Breast epithelium (tissue), 4 donors: ENCODE measurements at places on chromosomes 7 and 10. TPM values are rescaled to one million over a fixed set of nuclear protein-coding genes. Genes with fewer than 3 reads are reported as not detected.

- H3K4me1 ChIP-seq: no peaks in the 10 kb centered on the region
- H3K36me3 ChIP-seq: no peaks in the 10 kb centered on the region
- no peak overlapping the region for H3K27ac ChIP-seq
- DNase-seq: no peak
- H3K4me3 ChIP-seq: no peak overlapping the region
- H3K27me3 ChIP-seq: no peaks in the 10 kb centered on the region
These were observed 165.2 kb upstream of the PTER start for GRCh38 chr10:16271571-16271970.

Gene GNG11
- total RNA-seq: 17.3 TPM

GRCh38 chr7:77417801-77418200 is 1.7 kb upstream of the GSAP start:
- no peak for DNase-seq
- no peaks in the 10 kb centered on the region for H3K4me1 ChIP-seq
- H3K4me3 ChIP-seq: no peak overlapping the region
- no peaks in the 10 kb centered on the region for H3K27me3 ChIP-seq

GRCh38 chr10:125700355-125700911 is 17.5 kb upstream of the TEX36 start:
- DNase-seq: no peak
- H3K4me1 ChIP-seq: no peaks in the 10 kb centered on the region
- no peak overlapping the region for H3K4me3 ChIP-seq
- no peaks in the 10 kb centered on the region for H3K36me3 ChIP-seq
- no peaks in the 10 kb centered on the region for H3K27me3 ChIP-seq

- peak; percentile 65 for DNase-seq
- H3K27me3 ChIP-seq: no peaks in the 10 kb centered on the region
- peak overlapping the region; percentile 89 for H3K27ac ChIP-seq
- H3K36me3 ChIP-seq: no peaks in the 10 kb centered on the region
- no peaks in the 10 kb centered on the region for H3K4me1 ChIP-seq
- H3K4me3 ChIP-seq: no peak overlapping the region
These were observed 44.6 kb upstream of the DLG5 start for GRCh38 chr10:77970869-77971803.

Gene CDH23
- total RNA-seq: 8.5 TPM

GRCh38 chr10:101052285-101052684 is 9.5 kb upstream of the KAZALD1 start:
- H3K4me1 ChIP-seq: no peaks in the 10 kb centered on the region
- peaks cover 32% of the 10 kb centered on the region for H3K27me3 ChIP-seq
- H3K27ac ChIP-seq: no peak overlapping the region
- no peaks in the 10 kb centered on the region for H3K36me3 ChIP-seq
- H3K4me3 ChIP-seq: no peak overlapping the region

- H3K27me3 ChIP-seq: no peaks in the 10 kb centered on the region
- H3K4me3 ChIP-seq: no peak overlapping the region
- no peaks in the 10 kb centered on the region for H3K4me1 ChIP-seq
These were observed 41.2 kb upstream of the AKR1E2 start for GRCh38 chr10:4784667-4785333.

Gene INHBA
- 2.0 TPM for total RNA-seq
